ENCODE measurements at places on chromosomes 16 and 17.
A peak's percentile ranks its signal among the peaks of the same experiment; 100 is the strongest.

DNA sequence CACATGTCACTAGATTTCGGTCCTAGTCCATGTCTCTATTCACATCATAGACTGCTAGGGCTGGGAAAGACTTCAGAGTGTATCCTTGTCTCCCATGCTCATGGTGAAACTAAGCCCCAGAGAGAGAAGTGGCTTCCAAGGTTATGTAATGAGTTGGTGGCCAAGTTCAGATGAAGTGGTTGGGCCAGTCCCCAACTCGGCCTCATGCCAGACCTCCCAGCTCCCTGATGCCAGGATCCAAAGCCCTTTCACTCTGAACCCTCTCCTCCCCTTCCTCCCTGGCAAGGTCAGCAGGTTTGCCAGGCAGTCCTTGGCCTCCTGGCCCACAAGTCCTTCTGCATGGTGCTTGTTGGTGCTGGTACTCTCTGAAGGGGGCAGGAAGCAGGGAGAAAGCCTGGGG lies 189.7 kb downstream of the AXIN2 start:
- DNase-seq: no peak

GRCh38 chr17:82241183-82241925 lies 12.5 kb downstream of the SLC16A3 start:
- DNase-seq: no peak

GRCh38 chr17:79942011-79942405 lies 93.7 kb downstream of the TBC1D16 start:
- no peak for DNase-seq

GRCh38 chr17:36600936-36601302 lies 464 bp upstream of the MRM1 start:
- DNase-seq: no peak

DNA sequence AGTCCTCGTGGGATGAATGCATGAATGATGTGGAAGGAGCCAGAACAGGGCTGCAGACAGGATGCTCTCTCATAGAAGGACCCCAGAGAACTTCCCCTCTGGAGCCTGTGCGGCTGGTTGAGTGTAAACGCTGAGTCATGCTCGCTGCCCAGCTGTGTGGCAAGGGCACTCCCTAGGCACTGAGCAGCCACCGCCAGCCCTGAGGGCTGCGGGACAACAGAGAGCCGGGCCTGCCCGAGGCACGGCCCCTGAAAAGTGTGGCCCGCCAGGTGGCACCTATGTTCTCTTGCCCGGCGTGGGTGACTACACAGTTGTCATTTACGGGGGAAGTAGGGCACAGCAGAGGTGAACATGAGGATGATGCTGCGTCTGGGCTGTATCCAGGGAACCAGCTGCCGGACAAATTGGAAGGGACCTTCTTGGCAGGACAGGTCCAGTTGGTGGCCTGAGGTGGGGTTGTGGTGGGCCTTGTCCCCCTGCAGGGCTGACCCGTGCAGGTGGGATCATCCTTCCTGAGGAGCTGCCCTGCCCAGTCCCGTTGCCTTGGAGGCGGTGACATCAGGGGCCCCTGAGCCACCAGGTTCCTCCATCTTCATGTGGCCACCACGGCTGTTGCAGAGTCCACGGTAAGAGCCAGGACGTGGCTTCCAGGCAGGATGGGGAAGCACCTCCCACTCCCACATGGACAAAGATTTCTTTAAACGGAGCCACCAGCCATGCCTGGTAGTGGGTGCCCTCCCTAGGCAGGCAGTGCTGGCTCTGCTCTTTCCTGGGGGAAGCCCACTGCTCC lies 94.8 kb upstream of the CBX4 start:
- DNase-seq: no peak

DNA sequence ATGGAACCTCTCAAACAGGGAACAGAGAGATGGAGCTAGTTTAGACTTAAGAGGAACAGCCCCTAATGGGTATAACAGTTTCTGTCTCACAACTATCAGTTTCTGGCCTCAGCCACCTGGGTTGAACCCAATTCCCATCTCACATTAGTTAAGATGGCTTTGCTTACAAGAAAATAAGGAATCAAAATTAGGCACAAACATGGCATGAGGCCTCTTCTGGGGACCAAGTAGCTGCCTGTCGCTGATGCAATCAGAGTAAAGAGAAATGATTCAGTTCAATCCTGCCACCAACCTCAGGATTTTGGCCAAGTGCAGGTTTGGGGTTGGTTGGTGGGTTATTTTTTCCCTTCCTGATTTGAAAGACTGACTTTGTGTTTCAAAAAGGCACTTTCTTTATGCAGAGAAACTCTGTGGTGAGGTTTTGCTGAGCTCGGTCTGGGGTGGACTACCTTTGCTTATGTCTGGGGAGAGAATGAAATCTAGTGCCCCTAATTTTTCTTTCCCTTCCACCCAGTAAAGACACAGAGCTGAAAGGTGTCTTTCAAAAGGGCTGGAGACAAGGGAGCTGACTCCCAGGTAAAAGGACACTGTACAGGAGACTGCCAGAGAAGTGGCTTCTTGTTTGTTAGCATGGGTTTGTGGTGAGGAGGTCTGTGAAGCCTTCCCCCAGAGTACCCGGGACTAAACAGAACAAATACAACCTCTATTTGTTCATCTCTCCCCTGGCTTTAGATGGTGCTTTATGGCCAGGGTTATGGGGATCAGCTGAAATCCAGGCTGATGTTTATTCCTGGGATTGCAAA lies 44.8 kb upstream of the NFAT5 start:
- DNase-seq: no peak

DNA sequence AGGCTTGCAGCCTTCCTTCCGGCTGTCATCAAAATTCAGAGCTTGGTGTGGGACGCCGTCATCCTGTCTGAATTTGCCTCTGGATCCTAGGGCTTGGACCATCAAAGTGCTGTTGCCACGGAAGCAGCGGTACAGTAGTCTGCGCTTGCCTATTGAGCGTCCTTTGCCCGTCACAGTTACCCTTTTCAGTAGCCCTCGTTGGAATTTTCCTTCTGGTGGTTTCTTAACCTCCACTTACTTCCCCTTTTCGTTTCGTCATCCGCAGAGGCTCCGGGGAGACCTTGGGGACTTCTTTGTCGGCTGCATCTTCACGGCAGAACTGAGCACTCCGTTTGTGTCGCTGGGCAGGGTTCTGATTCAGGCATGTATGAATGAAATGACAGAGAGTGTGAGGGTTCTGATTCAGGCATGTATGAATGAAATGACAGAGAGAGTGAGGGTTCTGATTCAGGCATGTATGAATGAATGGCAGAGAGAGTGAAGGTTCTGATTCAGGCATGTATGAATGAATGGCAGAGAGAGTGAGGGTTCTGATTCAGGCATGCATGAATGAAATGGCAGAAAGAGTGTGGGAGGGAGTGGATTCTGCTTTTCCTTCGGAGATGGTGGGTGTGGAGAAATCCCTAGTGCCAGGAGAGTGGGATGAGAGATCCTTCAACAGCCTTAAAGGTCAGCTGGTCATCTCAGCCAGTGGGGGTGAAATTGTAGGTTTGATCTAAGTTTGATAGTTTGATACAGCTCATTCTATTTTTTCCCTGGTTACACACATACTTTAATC lies 8.0 kb downstream of the TLCD3A start:
- DNase-seq: no peak

GRCh38 chr17:81440051-81440471 lies 44.8 kb downstream of the BAHCC1 start:
- DNase-seq: no peak

DNA sequence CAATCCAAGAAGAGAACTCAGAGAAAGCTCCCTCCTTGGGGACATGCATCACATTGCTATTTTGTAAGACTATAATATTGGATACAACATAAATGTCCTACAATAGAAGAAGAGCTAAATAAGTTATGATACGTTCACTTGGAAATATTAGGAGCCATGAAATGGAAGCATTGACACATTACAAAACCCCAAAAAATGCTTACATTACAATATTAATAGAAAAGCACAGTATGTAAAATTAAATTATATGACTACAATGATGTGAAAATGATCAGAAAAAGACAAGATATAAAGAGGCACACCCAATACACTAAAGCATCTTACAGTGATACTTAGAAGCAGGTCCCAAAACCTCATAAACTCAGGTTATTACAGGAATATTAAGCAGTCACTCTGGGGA lies 694.1 kb downstream of the TOX3 start:
- no peak for DNase-seq

- peak; percentile 87 for DNase-seq
Measured at GRCh38 chr16:74448990-74449389, 27.7 kb upstream of the CLEC18B start.

- DNase-seq: no peak
Measured at GRCh38 chr17:4901108-4901647, 1.7 kb downstream of the CHRNE start.

DNA sequence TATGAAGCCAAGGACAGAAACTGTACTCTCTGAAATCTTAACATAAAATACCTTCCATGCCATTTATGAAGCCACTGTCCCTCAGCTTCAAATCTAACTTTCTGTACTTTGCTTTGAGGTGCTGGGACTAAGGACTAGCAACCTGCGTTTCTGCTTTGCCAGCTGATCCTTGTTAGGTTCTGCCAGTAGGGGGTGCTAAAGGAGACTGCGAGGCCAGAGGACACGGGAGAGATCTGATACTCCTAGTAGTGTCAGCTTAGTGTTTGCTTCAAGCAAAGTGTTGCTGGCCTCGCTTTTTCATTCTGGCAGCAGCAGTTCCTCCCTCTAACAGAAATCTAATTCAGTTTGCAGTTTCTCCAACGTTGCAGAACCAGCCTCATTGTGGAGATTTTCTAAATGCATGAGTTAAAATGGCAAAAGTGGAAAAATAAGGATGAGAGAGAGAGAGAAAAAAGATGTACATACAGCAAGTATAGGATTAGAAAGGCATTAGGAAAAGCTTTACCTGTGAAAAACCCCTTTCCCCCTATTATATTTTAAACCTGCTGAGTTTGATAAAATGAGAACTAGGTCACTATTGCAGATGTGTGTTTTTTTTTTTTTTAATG lies 297.5 kb downstream of the CA10 start:
- DNase-seq: no peak

DNA sequence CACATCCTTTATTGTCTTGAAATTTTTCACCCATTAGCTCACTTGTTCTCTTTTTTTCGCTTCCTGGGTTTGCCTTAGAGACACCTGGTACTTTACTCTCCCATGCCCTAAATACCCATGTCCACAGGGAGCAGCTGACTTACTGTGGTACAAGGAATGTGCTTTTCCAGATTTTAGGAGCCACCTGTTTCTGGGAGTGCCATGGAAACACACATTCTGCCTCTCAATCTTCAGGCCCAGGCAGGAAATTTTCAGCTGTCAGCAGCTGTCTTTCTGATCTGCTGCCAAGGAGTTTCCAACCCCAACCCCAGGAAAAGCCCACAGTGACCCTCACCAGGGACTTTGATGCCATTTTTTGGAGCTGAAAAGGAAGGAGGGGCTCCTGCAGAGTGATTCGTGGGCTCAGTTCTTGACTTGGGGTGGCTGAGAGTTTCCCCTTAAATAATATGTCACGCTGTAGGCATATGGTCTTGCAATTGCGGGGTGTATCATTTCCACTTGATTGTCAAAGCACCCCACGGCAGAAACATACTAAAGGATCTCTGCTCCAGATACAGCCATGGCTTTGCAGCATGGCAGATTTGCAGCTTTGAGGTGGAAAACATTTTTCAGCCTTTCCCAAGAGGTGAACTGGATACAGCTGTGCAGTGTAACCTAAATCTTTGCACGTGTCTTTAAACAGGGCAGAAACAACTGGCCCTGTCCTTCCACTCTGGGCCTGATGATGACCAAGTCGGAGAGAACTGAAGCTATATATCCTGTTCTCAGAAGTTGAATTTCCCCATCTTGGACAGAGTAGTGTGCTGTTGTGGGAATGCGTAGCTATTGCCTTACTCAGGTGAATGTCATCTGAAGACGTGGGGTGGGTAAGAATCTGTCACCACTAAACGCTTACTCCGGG lies 19.2 kb downstream of the RBFOX1 start:
- DNase-seq: peak; percentile 67

DNA sequence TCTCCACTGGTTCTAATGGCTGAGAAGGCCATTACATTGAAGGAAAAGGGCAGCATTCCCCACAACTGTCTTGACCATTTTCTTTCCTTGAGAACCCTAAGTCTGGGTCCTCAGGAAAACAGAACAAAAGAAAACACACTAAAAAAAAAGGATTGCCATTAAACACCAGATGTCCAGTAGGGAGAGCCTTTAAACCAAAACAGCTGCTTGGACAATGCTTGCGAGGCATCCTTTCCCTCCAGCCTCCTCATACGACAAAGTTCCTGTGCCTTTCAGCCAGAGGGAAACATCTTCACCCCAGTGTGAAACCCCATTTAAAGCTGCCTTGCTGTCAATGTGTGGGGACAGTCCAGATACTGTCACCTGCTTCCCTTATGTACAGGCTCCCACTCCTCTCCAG lies 74.3 kb downstream of the MMD start:
- no peak for DNase-seq

DNA sequence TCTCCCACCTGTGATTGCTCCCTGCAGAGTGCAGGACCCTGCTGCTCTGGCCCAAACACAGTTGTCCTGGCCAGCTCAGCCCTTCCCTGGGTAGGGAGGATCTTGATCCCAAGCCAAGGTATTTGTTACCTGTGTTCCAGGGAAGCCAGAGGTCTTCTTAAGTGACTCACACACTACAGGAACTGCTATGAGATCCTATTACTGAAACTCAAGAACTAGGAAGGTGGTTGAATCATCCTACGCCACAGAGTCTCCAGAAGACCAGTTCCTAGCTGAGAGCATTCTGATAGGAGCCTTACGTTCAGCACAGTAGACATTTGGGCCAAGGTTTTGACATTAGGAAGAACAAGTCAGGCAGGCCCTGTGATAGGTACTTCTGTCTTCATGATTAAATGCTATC lies 12.0 kb downstream of the CHST6 start:
- DNase-seq: no peak

GRCh38 chr17:61223725-61224124 lies 175.9 kb upstream of the TBX2 start:
- DNase-seq: no peak

DNA sequence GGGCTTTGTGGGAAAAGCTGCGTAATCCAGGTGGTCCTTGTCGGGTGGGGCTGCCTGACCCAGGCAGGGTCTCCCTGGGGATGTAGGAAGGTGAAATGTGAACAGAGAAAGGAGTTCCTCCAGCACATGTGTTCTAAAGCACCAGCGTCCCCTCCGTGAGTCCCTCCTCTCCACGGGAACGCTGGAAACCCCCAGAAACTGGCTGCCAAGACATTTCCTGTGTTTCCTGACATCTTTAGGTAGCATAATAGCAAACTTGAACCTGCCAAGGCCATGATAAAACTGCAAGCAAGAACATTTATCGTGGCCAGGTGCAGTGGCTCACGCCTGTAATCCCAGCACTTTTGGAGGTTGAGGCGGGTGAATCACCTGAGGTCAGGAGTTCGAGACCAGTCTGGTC lies 12.6 kb upstream of the PYDC1 start:
- no peak for DNase-seq

GRCh38 chr17:13785981-13786598 lies 184.4 kb upstream of the HS3ST3A1 start:
- DNase-seq: peak; percentile 44

DNA sequence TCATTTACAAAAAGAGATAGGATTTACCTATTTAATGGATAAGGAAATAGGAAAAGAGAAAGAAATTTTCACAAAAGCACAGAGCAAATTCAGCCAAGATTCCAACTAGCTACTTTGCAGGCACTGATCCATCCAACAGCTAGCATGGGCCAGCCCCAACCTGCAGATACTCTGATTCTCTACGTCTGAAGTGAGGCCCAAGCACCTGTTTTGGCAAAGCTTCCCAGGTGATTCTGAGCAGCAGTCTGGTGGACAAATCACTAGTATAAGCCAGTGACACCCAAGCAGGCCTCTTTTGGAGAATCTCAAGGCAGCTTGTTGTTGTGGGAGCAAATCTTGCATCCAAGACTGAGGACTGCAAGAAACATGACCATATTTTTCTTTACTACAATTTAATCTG lies 20.9 kb upstream of the CALB2 start:
- DNase-seq: no peak

GRCh38 chr17:39151943-39152818 lies 744 bp upstream of the PLXDC1 start:
- DNase-seq: no peak
